ENCODE measurements at places on chromosomes 3 and 15. TPM values are rescaled to one million over a fixed set of nuclear protein-coding genes. Genes with fewer than 3 reads are reported as not detected.
A peak's percentile ranks its signal among the peaks of the same experiment; 100 is the strongest.

The STIMATE gene
- 33.1 TPM for total RNA-seq

- no peak overlapping the region for H3K27ac ChIP-seq
- no peaks in the 10 kb centered on the region for H3K36me3 ChIP-seq
- no peak for DNase-seq
- H3K4me1 ChIP-seq, result no peaks in the 10 kb centered on the region
- no peak overlapping the region for H3K4me3 ChIP-seq
These were observed 72.1 kb downstream of the LRIG1 start for GRCh38 chr3:66428733-66429132.

DNA sequence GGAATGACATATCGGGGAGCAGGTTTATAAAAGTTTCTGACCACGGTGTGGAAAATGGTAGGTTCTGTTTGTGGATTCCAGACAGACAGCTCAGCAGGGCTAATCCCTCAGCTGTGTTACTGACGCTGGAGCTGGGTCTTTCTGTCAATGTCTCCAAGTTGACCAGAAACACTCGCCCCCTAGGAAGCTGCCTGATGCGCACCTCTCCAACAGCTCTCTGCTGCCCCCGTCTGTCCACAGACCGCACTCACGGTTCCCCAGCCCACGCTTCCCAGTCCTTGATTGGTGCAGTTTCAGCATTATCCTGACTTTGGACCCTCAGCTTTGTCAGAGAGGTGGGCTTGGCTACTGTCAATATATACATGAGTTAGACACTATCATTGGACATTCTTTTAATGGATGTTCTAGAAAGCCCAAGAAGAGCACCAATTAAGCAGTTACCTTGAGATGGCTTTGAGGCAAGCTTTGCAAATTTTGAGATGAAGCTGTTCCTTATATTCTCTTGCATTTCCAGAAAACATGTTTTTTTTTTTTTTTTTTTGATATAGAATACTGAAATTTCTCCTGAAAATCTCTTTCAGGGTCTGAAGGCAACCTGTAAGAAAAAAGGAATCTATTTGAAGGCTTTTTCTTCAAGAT is 98.9 kb upstream of the TBC1D5 start:
- H3K27me3 ChIP-seq, result no peaks in the 10 kb centered on the region
- peak; percentile 80 for DNase-seq
- no peaks in the 10 kb centered on the region for H3K36me3 ChIP-seq
- no peaks in the 10 kb centered on the region for H3K4me1 ChIP-seq
- no peak overlapping the region for H3K4me3 ChIP-seq

GRCh38 chr15:65908876-65909275 is 39.6 kb downstream of the RAB11A start:
- H3K27me3 ChIP-seq, result no peaks in the 10 kb centered on the region
- H3K27ac ChIP-seq, result no peak overlapping the region
- H3K4me3 ChIP-seq, result no peak overlapping the region
- peaks cover 10% of the 10 kb centered on the region for H3K36me3 ChIP-seq

DNA sequence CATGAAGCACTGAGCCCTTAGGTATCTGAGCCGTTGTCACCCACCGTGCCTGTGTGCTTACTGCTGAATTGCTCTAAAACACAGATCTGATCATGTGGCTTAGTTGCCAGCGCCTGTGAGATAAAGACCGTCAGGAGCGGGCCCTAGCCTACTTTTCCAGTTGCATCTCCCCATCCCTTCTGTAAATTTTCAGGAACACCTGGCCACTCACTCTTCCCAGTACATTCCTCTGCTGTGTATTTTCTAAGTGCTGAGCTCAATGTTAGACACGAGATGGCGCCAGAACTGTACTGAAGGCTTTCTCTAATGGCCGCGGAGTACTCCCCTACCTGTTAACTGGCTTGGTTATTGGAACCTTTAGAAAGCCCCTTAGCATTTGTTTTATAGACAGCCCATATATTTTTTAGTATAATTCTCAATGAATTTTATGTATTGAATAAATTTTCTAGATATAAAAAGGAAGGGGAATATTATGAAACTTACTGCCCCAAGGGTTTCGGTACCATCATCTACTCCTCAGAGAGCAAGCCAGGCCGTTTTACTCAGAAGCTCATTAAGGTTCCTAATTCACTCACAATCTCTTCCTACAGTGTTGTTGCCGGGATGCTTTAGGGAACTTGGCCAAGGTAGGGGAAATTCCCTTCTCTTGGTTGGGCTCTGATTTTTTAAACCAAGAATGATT is 16.7 kb upstream of the WNT7A start:
- no peaks in the 10 kb centered on the region for H3K36me3 ChIP-seq
- H3K4me3 ChIP-seq, result peak overlapping the region; percentile 72
- DNase-seq, result peak; percentile 85
- H3K27me3 ChIP-seq, result no peaks in the 10 kb centered on the region
- no peak overlapping the region for H3K27ac ChIP-seq

The HGD gene
- 4.0 TPM for total RNA-seq

The CLCN2 gene
- total RNA-seq, result 8.1 TPM

DNA sequence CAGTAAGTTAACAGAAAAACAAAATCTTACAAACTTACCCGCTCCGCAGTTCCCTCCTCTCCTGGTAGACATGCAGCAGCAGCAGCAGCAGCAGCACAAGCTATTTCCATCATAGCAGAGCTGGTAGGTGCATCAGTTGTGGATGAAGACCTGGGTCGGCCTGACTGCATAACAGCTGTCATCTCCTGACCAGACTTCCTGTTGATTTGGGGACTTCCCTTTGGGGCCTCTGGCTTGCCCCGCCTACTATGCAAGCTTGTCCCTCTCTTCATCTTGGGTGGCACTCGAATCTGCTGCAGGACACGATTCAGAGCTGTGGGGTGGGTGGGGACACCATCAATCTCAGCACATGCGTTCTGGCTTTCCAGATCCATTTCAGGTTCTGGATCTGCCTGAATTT is 65.7 kb downstream of the TMCC1 start:
- no peak overlapping the region for H3K4me3 ChIP-seq
- H3K27me3 ChIP-seq, result no peaks in the 10 kb centered on the region
- no peak for DNase-seq
- no peak overlapping the region for H3K27ac ChIP-seq
- H3K4me1 ChIP-seq, result peaks cover 8% of the 10 kb centered on the region
- H3K36me3 ChIP-seq, result no peaks in the 10 kb centered on the region

- peak; percentile 29 for DNase-seq
- H3K4me1 ChIP-seq, result peaks cover 12% of the 10 kb centered on the region
- no peaks in the 10 kb centered on the region for H3K27me3 ChIP-seq
- no peaks in the 10 kb centered on the region for H3K36me3 ChIP-seq
These were observed 9.9 kb upstream of the LEKR1 start for GRCh38 chr3:156816091-156816793.

The DLL4 gene
- total RNA-seq, result not detected

The SIDT1 gene
- 101 TPM for total RNA-seq

GRCh38 chr15:83818591-83818990 is 164.7 kb downstream of the ADAMTSL3 start:
- H3K4me3 ChIP-seq, result no peak overlapping the region
- H3K27me3 ChIP-seq, result no peaks in the 10 kb centered on the region
- no peak overlapping the region for H3K27ac ChIP-seq
- no peak for DNase-seq
- no peaks in the 10 kb centered on the region for H3K36me3 ChIP-seq
- H3K4me1 ChIP-seq, result no peaks in the 10 kb centered on the region

- no peaks in the 10 kb centered on the region for H3K27me3 ChIP-seq
- no peaks in the 10 kb centered on the region for H3K36me3 ChIP-seq
- no peak overlapping the region for H3K27ac ChIP-seq
- no peak for DNase-seq
- H3K4me3 ChIP-seq, result no peak overlapping the region
- no peaks in the 10 kb centered on the region for H3K4me1 ChIP-seq
These were observed 237.8 kb upstream of the NR2E3 start for GRCh38 chr15:71572452-71573053.

The ARNT2 gene
- not detected for total RNA-seq

The DOCK3 gene
- 1.7 TPM for total RNA-seq

DNA sequence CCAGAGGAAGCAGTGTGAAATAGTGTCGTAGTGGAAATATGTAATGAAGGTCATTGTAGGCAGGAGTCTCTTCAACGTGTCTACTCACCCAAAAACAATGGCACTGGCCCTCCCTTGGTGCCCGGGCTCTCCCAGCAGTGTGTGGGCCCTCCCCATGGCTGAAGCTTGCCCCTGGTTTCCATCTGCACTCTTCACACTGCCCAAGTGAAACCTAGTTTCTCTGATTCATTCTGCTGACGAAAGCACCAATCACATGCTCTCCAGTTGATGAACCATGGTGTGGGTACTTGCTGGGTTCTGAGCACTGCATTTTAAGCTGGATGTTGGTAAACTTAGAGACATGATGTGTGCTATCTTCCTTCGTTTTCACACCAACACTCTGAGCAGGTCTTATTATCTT is 61.0 kb upstream of the AGBL1 start:
- no peak overlapping the region for H3K27ac ChIP-seq
- H3K27me3 ChIP-seq, result no peaks in the 10 kb centered on the region
- H3K4me3 ChIP-seq, result no peak overlapping the region
- H3K36me3 ChIP-seq, result no peaks in the 10 kb centered on the region

The MST1R gene
- 2.2 TPM for total RNA-seq

The CASR gene
- total RNA-seq, result not detected

DNA sequence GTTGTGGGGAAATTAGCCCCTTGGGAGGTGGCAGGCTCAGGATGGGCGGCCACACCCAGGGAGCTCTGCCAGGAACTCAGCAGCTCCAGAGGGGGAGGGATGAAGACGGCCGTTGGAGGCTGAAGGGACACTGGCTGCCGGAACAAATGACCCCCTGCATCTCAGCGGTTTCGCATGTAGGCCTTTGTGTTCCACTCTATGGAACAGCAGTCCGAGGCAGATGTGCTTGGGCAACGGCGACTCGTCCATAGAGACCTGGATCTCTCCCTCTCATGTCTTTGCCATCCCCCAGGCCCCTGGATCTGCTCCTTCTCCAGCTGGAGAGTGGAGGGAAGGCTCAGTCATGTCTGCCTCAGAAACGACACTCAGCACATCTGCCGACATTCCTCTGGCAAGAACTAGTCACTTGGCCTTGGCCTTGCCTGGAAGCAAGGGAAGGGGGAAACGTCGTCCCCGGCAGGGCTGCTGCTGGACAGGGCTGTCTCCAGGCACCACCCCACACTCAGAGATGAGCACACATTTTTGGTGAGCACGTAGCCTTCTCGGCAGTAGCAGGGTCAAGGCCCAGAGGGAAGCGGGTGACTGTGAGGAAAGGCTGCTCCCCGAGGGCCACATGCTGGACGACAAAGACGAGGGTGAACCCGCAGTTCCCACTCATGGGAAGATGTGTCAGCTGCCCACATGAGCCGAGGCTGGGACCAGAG is 83.8 kb downstream of the ASB7 start:
- no peaks in the 10 kb centered on the region for H3K36me3 ChIP-seq
- H3K27me3 ChIP-seq, result no peaks in the 10 kb centered on the region

The GOLGA8G gene
- not detected for total RNA-seq

The WDR93 gene
- not detected for total RNA-seq

DNA sequence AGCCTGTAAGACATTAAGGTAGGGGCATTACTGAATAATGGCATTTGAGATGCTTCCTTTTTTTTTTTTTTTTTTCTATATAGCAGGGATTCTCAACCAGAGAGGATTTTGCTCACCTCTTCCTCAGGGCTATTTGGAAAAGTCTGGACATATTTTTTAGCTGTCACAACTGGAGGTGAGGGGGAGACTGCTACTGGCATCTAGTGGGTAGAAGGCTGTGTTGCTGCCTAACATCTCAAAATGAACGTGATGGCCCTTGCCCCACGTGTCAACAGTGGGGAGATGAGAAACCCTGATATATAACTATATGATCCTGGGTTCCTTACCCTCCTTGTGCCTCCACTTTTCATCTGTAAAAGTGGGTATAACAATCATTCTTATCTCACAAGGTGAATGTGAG is 71.9 kb downstream of the CADPS start:
- no peaks in the 10 kb centered on the region for H3K4me1 ChIP-seq
- H3K27me3 ChIP-seq, result no peaks in the 10 kb centered on the region
- no peaks in the 10 kb centered on the region for H3K36me3 ChIP-seq
- H3K4me3 ChIP-seq, result no peak overlapping the region

DNA sequence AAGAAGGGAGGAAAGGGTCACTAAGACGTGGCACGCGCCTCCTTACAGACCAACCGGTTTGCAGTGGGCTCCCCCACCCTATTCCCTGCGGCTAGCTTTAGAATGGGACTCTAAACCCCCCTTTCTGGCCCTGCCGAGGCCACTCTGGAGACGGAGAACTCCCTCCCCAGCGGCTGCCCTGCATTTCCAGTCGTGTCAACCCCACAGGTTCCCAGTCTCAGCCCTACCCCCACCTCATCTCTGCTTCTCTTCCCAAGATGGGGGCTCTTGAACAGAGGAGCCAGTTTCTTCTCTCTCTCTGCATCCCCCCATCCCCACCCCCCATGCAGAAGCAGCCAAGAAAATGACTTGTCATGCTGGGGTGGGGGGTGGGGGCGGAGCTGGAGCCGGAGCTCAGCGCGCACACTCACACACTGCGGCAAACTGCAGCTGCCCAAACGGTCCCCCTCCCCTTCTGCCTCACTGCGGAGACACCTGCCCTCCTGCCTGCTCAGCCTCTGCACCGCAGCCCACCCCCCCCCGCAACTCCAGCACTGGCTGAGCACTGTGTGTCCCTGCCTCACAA is 871 bp downstream of the MAP1A start:
- peaks cover 11% of the 10 kb centered on the region for H3K27me3 ChIP-seq
- H3K36me3 ChIP-seq, result no peaks in the 10 kb centered on the region
- H3K4me3 ChIP-seq, result no peak overlapping the region
- no peak for DNase-seq

- peaks cover 2% of the 10 kb centered on the region for H3K4me1 ChIP-seq
- H3K4me3 ChIP-seq, result no peak overlapping the region
- no peak overlapping the region for H3K27ac ChIP-seq
- no peak for DNase-seq
These were observed 29.3 kb downstream of the PLA2G4D start for GRCh38 chr15:42065033-42065432.

GRCh38 chr3:127387119-127387518 is 99.3 kb upstream of the PRR20G start:
- H3K4me1 ChIP-seq, result no peaks in the 10 kb centered on the region
- no peaks in the 10 kb centered on the region for H3K27me3 ChIP-seq
- H3K36me3 ChIP-seq, result no peaks in the 10 kb centered on the region
- no peak overlapping the region for H3K27ac ChIP-seq

DNA sequence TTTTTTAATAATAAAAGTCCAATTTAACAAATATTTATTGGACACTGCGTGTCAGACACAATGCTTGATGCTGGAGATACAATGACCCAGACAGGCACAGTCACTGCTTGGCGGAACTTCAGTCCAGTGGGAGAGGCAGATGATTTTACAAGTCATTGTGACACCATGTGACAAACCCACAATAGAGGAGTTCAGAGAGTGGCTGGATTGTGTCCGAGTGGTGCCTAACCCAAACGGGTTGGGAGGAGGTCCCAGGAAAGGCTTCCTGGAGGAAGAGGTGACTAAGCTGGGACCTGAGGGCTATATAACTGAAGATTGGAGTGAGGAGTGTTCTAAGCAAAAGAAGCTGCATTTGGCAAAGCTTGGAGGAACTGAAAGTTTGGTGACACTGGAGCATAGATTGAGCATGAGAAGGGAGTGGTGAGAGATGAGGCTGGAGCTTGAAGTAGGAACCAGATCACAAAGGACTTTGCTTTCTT is 41.4 kb downstream of the CRTC3 start:
- peaks cover 63% of the 10 kb centered on the region for H3K4me1 ChIP-seq
- H3K27ac ChIP-seq, result peak overlapping the region; percentile 30
- no peak overlapping the region for H3K4me3 ChIP-seq
- no peaks in the 10 kb centered on the region for H3K36me3 ChIP-seq
- H3K27me3 ChIP-seq, result no peaks in the 10 kb centered on the region
- no peak for DNase-seq

- H3K27me3 ChIP-seq, result no peaks in the 10 kb centered on the region
- peak; percentile 56 for DNase-seq
- peaks cover 88% of the 10 kb centered on the region for H3K36me3 ChIP-seq
- peaks cover 32% of the 10 kb centered on the region for H3K4me1 ChIP-seq
- H3K4me3 ChIP-seq, result no peak overlapping the region
These were observed 36.6 kb downstream of the PSTPIP1 start for GRCh38 chr15:77031376-77032050.

GRCh38 chr15:25057574-25057973 is 102.8 kb downstream of the SNRPN start:
- H3K27me3 ChIP-seq, result no peaks in the 10 kb centered on the region
- H3K4me1 ChIP-seq, result no peaks in the 10 kb centered on the region
- H3K4me3 ChIP-seq, result no peak overlapping the region
- H3K27ac ChIP-seq, result no peak overlapping the region

Measured in natural killer cell (primary cell).